ENCODE measurements at places on chromosomes 11 and 22.

- DNase-seq: no peak
These were observed 1.9 kb downstream of the PIWIL3 start for GRCh38 chr22:24772493-24773220.

GRCh38 chr11:75505916-75506692 is 19.6 kb downstream of the GDPD5 start:
- DNase-seq: no peak

DNA sequence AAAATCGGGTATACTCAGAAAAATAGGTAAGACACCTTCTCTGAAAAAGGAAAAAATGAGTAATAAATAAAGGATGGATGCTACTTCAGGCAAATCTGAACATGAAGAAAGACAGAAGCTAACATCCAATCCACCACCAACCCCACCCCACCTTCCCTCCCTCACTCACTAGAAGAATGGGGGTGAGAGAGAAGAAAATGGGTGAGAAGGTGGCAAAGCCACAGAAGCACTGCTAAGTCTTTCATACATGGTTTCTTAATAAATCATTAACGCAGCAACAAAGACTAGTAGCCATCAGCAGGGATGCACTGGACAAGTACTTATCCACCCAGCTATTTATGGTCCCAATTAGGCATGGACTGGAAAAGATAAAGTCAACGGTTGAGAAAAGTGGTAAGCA is 5.9 kb downstream of the FHIP1B start:
- DNase-seq: no peak

DNA sequence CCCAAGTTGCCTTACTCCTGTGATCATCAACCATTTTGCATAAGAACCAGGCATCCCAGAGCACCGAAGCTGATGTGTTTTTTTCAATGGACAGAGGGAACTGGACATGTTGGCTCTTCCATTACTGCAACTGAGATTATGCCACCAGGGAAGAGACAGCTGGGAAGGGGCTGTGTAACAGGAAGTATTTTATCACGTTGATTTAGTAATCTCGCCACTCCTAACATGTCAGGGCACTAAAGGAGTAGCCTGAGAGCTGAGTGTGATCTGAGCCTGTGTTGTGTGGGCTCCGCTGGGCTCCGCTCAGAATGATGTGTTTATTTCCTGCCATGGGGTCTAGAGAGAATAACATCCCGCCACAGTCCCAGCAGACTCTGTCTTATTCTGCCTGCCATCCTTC is 165.4 kb downstream of the GRIK4 start:
- DNase-seq: no peak

DNA sequence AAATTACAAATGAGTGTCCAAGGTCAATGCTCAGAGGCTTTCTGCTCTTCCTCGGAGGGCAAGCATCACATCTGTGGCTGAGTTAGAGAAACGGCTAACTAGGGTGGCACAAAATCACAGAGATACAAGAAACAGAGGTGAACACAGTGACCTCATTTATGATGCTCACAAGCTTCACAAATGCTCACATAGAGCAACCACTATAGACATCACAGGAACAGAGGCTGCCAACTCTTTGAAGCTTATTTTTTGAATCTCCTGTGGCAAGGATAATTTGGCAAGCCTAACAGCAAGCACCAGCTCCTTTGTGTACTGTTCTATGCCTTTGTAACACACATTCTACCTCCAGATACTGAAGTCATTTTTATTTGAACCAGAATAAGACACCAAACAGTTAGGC is 416.5 kb upstream of the DDI1 start:
- no peak for DNase-seq

DNA sequence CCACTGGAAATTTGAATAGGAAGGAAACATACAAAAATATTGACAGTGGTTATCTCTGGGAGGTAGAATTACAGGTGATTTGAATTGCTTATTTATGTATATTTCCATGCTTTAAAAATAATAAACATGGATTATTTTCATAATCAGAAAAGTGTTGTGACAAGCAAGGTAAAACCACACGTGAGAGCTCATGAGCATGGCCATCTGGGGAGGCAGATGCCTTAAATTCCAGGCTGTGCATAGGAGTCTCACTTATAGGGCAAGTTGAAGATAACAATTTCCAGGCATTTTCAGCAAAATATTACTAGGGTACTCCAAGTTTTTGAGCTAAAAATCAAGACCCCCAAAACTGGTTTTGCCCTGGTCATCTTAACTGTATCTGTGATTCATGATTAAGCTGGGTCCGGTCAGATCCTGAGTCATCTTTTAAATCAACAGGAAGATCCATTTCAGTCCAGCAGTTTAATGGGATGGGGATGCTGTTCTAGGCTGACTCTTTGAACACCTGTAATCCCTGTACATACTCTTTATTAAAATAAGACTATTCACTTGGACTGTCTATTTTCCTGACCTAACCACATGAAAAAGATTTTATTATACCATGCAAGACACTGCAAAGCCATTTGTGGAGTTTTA is 115.8 kb upstream of the NARS2 start:
- no peak for DNase-seq

DNA sequence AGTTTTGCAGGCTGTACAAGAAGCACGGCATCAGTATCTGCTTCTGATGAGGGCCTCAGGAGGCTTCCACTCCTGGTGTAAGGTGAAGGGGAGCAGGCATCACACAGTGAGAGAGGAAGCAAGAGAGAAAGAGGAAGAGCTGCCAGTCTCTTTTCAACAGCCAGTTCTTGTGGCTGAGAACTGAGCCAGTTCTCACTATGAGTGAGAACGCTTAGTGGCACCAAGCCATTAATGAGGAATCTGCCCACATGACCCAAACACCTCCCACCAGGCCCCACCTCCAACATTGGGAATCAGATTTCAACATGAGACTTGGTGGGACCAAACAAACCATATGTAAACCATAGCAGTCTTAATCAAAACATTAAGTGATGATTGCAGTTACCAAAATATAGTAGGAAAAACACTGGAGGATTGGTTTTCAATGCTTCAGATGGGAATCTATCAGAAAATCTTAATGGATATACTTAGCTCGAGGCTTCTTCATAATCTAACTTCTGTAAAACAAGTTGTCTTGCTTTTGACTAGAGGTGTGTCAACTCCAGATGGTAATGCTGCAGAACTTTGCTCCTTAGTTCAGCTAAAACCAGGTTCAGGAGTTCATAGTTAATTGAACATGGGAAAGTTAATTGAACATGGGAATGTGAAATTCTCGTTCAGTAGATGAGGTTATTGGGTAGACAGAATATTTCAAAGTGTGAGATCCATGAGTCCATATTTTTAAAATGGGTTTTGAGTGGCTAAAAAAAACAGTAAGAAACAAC is 12.2 kb downstream of the FAR1 start:
- no peak for DNase-seq

DNA sequence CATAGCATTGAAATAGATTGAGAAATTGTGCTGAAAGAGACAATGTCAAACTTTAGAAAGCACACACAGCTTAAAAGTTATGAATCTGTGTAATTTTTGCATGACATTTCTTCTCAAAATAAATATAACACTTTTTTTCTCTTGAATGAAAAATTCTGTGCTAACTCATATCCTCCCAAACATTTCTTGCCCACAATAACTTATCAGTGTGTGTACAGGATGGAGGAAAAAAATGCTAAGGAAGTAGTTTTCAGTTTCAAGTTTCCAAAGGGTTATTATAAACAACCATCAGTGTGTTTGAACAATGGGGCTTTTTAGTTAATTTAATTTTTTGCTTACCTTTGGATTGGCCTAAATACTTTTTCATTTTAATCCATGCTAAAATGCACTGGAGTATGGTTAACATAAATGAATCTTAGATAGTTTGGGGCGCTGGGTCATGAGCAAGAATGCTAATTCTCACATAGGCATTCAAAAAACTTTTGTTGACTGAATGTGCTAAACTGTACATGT is 82.9 kb upstream of the ARHGAP20 start:
- no peak for DNase-seq

GRCh38 chr11:19931141-19931770 is 218.6 kb downstream of the NAV2 start:
- no peak for DNase-seq

DNA sequence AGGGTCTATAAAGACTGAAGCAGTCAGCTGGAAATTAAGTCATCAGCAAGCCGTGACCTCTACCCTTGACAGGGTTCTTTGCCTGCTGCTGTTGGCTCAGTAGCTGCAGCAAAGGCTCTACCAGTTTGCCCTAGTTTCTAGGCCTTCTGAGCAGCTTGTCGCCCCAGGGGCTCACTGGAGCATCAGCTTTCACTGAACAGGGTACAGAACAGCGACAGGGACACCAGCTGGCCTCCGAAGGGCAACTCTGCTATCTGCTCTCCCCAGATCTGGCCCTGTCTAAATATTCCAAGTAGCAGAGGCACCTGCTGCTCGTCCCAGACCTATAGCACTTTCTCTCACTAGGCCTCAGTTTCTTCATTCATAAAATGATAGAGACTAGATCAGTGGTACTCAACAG is 42.4 kb downstream of the SMCO4 start:
- no peak for DNase-seq
